Glutamatergic neuron (in vitro differentiated cells): ENCODE measurements at places on chromosomes 16 and 17. TPM values are rescaled to one million over a fixed set of nuclear protein-coding genes. Genes with fewer than 3 reads are reported as not detected.

DNA sequence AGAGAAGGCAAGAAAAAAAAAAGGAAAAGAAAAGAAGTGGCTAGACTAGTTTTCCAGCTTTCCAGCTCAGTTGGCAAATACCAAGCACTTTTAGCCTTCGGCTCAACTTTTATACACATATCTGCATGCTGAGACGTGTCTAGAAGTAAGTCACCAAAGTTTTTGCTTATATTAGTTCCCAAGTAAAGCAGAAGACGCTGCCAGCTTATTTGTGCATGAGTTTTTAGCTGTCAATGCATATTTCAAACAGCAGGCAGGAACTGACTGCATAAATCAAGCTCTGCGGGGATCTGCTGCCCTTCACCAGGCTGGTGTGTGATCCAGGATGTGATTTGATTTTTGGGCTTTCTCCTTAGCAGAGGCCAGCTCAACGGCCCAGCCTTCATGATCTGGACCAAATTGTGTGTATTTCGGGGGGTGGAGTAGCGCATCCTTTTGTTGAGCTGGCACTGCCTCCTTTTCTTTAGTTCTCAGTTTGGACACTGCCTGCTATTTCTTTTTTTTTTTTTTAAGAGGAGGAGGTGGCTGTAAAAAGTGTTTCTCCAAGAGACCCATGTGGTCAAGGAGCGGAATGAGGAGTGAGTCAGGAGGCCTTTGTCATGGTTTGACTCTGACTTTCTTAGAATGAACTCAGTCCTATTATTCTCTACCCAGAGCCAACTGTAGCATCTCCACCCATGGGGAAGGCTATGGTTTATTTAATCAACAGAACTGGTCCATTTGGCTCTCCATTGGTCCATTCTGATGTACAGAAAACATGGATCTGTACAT lies 162.6 kb upstream of the XYLT1 start:
- DNase-seq = no peak

GRB7 gene
- total RNA-seq = not detected

DNA sequence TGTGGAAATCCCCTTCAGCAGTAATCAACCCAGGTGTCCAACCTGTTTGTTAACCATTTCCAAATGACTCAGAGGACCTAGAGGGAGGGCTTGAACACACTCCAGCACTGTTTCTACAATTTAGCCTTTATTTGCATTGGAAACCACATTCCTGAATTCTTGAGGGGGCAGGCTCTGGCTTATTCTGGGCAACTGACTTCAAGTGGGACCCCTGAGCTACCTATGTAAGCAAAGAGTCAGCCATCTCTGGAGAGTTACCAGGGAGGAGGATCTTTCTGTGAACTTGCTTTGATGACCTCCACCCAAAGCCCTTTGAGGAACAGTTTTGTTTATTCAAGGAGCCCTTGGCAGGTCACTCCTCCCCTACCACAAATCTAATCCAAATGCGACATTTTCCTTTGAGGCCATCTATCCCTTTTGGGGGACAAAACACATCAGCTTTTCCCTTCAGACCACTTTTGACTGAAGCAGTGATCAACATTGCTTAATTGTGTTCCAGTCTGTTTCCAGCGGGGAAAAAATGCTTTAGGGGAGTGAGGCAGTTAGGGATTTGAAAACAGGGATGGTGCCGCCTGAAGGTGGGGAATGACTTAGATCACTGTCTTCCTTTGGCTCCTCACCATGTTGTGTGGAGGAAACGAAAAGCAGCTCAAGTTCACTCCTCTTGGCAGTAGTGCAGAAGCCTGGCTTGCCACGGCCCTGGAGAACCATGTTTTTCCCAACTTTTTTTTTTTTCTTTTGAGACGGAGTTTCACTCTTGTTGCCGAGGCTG lies 46.2 kb downstream of the TUBD1 start:
- no peak for DNase-seq

GRCh38 chr16:52515068-52515671 lies 31.8 kb downstream of the TOX3 start:
- DNase-seq = no peak

GRCh38 chr17:44012874-44013273 lies 1.9 kb downstream of the TMEM101 start:
- no peak for DNase-seq

GRCh38 chr17:7846063-7846735 lies 8.7 kb upstream of the TMEM88 start:
- DNase-seq = no peak

ENPP7 gene
- total RNA-seq = not detected

SHBG gene
- total RNA-seq = not detected

GRCh38 chr17:32634167-32634566 lies 147.4 kb downstream of the CDK5R1 start:
- DNase-seq = no peak

DNA sequence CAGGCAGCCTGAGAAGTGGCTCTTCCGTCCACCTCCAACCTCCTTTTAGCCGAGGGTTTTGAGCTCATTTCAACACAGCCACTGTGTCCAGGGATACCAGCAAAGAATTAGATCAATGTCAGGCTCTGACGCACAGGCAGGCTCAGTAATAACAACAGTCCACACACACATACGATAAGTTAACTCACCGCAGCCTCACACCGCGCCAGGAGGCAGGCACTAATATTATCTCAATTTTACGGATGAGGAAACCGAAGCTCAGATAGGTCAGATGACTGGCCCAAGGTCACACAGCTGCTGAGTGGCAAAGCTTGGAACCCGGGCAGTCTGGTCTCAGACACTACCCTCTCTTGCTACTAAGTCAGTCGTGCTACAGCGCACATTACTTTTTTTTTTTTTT lies 22.9 kb downstream of the ABR start:
- no peak for DNase-seq

TMIGD1 gene
- total RNA-seq = not detected

- no peak for DNase-seq
Observed at GRCh38 chr16:55622272-55622671, 33.5 kb upstream of the SLC6A2 start.

DNA sequence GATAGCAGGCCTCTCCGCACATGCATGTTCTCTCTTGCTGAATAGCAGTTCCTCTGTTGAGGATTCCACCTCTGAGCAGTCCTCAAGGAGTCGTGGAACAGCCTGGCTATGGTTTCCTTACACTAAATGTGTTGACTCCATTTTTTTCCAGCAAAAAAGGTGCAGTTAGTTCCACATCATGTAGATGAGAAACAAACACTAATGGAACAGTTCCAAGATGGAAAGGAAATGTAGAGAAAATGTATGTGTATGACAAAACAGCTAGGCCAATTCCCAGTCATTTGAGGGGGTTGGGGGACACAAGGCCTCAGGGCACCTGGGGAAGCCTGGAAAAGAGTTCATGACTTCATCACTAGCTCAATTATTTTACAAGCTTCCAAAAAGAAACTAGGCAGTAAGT lies 90.0 kb downstream of the CFDP1 start:
- DNase-seq = no peak

DNA sequence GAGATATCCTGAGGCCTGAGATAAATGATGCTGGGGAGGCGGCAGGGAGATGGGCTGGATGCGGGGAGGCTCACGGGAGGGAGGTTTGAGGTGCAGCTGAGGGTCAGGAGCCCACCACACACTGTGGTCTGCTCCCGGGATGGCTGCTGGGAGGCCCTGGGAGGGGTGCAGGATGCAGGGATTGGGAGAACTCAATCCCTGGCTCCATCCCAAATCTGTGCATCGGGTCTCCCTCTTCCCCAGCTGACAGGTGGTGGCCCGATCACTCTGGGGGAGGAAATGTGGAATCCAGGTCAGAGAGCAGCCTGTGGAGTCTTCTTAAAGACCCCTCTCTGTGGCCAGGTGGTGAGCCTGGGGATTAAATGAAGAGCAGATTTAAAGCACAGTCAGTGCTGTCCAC lies 12.0 kb downstream of the PHB1 start:
- no peak for DNase-seq

DNA sequence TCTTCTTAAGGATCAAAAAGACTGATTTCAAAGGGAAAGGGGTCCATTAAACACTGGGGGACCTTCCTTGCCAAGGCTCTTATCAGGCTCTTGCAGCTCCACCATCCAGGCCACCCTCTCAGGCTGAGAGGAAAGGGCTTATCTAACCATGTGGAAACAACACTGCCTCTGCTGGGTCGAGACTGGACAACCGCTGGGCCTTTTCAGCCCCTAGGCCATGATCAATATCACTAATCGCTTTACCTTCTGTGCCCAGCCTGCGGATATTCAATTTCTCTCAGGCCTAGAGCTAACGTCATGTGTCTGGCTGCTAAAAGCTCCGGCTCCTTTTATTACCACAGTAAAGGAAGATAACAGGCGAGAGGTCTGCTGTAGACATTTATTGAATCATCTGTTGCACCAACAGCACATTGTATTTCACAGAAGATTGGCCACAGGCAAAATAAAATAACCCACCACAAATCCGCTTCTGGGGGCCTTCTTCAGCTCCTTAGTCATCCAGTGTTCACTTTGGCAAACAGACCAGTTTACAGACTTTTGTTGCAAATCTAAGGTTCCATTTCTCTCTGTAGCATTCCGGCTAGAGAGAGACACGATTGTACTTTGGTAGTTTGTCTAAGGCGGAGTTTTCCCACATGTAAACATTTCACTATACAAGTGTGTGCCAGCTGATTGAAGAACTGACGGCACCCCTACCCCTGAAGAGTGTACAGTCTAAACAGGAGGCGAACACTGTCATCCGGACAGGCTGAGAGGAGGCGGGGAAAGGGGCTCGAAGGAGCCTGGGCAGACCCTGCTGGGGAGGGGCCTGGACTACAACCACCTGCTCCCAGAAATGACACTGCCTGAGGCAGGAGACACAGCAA lies 13.9 kb downstream of the CYB561 start:
- peak; percentile 70 for DNase-seq

GRCh38 chr16:65763640-65764305 lies 602.7 kb upstream of the CDH5 start:
- DNase-seq = no peak

DNA sequence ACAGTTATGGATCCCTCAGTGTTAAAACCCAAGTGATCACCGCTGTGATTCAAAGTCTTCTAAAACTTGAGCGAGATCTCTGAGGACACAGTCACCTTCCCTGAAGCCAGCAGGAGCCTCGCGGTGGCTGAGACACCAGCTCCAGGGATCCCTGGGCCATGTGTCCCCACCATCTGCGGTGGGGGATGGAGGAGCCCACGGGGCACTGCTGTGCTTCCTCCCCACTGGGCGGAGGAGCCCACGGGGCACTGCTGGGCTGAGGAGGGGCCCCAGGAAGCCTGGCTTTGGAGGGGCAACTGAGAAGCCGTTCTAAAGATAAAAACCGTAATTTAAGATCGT lies 65.7 kb upstream of the METRNL start:
- DNase-seq = no peak

DNA sequence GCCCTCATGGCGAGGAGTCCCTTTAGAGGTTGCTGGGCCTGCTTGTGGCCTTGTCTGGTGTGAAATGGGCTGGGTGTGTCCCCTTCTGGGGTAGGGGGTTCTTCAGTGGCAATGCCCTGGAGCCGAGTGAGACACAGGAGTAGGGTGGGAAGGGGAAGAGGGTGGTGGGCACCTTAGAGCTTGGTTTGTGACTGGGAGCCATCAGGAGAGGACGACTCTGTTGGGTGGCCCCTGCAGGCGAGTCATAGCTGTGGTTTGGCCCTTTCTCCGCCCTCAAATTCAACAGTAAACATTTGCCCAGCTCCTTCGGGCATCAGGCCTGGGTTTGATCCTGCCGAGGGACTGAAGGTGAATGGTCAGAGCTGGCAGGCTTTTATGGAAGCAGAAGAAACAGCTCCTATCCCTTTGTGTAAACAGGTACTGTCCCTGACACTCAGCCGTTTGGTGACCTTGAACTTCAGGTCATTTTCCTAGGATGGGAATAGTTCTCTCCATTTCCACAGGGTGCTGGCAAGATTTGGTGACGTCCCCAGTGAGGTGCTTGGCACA lies 2.9 kb downstream of the E4F1 start:
- no peak for DNase-seq

DNA sequence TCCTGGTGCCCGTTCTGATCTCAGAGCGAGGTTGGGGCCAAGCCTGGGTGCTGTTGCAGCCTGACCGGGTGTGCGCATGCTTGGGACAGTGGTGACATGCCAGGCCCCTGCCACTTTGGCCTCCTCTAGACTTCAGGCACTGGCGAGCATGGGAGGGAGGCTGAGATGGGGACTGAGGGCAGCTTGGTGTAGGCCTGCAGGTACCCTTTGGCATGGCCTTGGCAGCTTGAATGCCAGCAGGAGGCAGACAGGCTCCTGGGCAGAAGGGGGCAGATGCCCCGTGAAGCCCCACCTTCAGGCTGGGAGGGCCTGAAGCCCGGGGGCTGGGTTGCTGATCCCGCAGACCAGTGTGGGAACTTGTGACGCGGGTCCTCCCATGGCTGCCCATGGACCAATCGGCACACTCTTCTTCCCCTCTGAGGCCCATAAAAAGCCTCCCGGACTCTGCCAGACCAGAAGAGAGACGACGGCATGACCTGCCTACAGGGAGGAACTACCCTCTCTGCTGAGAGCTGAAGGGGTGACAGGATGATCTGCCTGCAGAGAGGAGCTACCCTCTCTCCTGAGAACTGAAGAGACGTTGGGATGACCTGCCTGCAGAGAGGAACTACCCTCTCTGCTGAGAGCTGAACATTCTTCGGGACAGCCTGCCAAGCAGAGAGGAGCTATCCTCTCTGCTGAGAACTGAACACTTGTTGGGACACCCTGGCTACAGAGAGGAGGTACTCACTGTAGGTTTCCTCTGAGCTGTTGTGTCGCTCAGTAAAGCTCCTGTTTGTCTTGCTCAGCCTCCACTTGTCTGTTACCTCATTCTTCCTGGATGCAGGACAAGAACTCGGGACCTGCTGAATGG lies 17.5 kb downstream of the RHOT1 start:
- DNase-seq = no peak

DNA sequence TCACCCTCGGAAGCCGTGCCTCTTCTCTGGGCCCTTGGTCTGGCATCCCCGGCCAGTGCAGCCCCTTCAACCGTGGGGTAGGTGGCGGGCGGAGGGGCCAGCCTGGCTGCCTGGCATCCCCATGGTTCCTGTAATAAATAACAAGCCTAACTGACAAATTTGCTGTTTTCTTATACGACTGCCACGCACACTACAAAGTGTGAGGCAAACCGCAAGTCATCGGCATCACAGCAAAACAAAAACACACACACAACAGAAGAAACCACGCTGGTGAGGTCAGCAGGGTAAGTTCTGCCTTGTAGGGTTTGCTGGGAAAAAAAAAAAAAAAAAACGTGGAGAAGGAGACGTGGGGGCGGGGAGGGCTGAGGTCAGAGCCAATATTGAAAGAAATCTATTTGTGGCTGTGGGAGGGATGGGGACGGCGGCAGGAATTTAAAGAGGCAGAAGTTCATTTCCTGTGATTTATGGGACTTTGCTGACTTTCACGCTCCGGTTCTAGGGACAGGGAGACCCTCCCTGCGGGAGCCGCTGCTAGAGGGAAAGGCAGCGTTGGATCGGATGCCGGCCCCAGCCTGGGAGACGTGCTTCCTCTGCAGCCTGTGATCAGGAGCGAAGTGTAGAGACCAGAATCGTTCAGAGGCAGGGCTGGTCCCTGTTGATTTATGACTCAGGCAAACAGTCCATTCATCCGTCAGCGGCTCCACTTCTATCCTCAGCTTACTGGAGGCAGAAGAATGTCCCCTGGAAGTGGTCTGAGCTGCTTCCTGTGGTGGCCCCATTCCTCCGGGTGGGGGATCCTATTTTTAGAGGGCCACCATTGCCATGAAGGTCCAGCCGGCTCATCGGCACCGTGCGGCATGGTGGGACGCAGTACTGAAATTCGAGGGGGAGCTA lies 162.8 kb downstream of the FOXL1 start:
- no peak for DNase-seq

DNAH9 gene
- total RNA-seq = 0.86 TPM

GRCh38 chr16:4846503-4846900 lies 586 bp downstream of the GLYR1 start:
- DNase-seq = peak; percentile 67

GRCh38 chr17:45876539-45876938 lies 17.8 kb upstream of the MAPT start:
- DNase-seq = no peak

- DNase-seq = no peak
Observed at GRCh38 chr16:88045820-88046303, 94.6 kb downstream of the BANP start.
